ENCODE measurements at places on chromosomes 16 and 17.

DNA sequence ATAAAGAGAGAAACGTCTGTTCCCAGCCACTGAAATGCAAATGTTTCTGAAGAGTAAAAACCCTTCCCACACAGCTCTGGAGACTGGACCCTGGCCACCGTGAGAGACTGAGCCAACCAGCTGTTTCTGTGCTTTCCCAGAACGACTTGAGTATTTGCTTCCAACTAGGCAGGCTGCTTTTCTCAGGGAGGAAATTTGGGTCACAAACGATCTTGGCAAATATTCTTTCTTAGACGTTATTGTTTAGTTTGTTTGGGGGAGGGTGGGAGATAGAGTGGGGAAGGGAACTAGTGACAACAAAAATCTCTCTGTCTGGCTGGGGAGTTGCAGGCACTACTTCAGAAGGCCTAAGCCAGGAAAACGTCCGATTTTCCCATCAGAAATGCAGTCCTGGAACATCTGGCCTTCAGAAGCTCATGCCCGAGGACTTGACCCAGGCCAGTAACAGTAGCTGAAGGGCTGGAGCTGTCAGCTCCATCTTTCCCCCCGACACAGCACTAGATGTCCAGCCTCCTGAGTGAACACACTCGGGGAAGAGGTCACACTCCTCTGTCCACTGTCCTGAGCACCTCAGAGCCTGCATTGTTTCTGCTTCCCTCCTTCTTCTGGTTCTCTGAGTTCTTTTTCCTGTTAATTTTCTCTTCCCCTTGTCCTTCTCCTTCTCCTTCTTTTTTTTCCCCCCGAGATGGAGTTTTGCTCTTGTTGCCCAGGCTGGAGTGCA, 4.0 kb downstream of the CCDC92B start:
- DNase-seq: no peak

GRCh38 chr17:72635034-72635635, 457.4 kb downstream of the SLC39A11 start:
- no peak for DNase-seq

- DNase-seq: no peak
These were observed 4.1 kb upstream of the PITPNA start for GRCh38 chr17:1566505-1567199.

DNA sequence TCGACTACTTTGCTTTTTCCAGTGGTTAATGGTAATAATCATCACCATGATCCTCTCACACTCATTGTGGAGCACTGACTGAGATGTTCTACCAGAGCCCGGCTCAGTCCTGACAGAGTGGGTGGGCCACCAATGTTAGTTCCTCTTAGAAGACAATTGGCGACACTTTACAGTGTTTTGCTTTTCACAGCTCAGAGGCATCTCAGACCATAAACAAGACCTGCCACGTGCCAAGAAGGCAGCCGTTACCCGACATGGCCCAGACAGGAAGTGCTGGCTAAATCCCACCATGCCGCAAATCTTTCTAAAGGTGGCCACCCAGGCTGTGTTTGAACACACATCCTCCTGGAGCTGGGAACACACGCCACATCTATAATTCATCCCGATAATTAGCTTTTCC, 103.7 kb downstream of the XYLT1 start:
- no peak for DNase-seq

DNA sequence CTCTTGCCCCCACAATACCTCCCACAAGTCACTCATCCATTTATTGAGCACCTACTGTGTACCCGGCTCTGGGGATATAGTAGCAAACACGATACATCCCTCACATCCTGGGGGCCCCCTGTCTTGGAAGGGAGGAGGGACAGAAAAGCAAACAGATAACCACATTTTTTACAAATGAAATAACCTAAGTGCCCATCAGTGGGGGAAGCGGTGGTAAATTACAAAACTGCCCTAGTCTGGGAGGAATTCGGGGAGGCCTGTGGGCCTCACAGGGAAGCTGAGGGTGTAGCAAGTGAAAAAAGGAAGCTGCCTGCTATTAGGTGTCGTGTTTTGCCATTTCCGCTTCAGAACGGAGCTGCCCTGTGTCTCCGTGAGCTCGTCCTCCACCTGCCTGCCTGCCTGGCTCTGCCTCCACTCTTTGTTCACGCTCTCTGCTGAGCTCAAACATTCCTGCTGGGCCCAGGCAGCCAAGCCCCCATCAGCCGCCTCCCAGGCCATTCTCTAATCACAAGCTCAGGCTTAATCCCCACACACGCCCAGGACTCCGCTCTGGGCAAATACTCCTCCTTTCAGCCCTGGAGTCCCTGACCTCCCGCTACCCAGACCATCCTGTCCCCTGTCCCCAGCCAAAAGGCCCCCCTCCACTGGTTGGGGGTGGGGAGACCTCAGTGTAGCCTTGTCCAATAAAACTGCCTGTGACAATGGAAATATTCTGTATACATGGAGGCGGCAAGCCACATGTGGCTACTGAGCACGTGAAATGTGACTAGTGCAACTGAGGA, 10.2 kb upstream of the SEC14L5 start:
- DNase-seq: peak; percentile 38

- DNase-seq: no peak
These were observed 195.8 kb downstream of the SNX29 start for GRCh38 chr16:12172343-12172742.

GRCh38 chr16:84245956-84246678, 6.3 kb upstream of the KCNG4 start:
- no peak for DNase-seq

DNA sequence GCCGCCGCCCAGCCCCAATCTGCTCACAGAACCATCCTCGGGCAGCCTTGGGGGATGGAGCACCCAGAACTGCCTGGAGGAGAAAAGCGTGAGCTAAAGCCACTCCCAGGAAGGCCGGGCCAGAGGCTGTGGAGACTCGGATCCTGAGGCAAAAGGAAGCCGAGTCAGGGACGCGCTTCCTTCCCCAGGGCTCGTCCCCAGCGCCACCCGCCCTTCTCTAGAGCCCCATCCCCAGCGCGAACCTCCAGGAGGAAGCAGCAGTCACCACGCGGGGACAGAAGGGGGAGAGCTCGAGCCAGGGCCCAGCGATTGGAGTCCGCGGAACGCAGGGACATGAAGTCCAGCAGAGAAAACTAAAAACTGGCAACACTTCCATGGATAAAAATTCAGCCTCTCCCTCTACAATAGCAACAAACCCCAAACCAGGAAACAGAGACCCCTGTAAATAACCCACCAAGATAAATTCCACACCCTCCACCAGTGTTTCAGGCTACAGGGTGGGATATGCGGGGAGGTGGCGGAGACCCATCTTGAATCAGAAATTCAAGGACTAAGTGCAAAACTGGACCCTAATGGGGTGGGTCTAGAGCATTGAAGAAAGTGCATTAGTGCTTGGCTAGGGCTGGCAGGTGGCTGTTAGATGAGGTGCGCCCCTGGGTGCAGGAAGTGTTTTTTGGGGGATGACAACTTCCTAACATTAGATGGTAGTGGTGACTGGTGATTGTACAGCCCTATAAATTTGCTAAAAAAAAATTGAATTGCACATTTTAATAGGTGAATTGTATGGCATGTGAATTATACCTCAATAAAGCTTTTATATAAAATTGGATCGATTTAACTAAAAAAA, 116.1 kb upstream of the METRNL start:
- DNase-seq: peak; percentile 79

GRCh38 chr16:56608876-56609462, 585 bp downstream of the MT2A start:
- DNase-seq: peak; percentile 32

DNA sequence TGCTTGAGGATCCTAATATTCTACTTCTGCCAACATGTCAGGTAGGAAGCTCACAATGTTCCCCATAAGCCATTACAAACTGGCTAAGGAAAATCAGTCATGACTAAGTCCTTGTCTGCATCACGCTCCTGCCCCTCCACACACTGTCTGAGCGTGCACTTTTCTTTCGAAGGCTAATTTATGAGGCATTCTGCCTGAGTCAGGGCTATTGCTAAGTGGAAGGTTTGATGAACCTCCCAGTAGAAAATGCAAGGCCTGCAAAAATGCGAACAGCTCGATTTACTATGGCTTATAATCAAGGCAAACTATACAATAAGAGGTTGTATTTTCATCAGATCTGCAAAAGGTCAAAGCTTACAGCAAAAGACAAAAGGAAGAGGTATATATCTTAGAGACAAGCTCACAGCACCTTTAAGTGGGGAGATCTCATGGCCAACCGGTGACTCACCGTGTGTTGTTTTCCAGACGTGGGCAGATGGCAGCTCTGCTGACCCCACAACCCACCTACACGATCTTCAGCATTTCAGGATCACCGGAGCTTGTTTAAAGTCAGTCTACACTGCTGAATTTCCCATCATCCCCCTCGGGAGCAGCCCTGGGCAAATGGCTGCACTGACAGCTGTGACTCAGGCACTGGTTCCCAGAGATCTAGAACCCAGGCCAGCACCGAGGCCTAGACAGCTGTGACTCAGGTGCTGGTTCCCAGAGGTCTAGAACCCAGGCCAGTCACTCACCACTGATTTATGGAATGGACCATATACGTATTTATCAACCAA, 26.1 kb downstream of the MEAK7 start:
- DNase-seq: peak; percentile 55

DNA sequence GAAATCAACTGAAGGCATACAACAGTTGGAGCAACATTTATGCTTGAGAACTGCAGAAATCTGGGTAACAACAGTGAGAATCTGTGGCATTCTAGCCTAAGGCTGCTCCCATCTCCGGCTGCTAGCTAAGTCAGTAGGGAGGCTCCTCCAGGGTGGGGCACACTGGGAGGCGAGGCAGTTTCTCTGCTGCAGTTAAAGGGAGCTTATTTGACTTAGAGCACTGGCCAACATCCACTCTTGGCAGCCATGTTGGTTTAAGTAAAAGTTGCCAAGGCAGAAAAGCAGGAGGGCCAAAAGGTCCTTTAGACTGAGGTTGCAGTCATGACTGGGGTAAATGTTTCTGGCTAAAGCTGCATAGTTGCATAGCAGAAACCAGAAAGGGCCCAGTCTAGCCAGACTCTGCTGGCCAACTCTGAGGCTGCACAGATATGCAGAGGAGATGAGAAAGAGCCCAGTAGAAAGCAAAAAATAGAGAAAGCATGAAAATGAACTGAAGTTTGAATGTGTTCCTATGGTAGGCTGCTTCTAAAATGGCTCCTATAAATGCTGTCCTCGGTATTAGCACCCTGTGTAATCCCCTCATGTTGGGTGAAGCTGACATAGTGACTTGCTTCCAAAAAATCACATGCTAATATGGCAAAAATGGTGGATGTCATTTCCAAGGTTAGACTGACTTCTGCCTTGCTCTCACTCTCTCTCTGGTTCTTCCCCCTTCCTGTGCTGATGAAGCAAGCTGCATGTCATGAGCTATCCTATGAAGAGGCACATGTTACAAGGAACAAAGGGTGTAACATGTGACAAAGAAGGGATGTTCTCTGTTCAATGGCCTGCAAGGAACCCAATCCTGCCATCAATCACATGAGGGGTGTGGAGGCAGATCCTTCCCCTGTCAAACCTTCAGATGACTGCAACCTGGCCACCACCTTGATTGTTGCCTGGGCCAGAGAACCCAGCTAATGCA, 3.7 kb upstream of the C16orf78 start:
- DNase-seq: no peak

- peak; percentile 58 for DNase-seq
These were observed 313.3 kb upstream of the XYLT1 start for GRCh38 chr16:17784073-17784472.

- no peak for DNase-seq
These were observed 78.8 kb upstream of the DOC2B start for GRCh38 chr17:260031-260791.

- DNase-seq: no peak
These were observed 2.1 kb upstream of the KANSL1 start for GRCh38 chr17:46195217-46195855.

DNA sequence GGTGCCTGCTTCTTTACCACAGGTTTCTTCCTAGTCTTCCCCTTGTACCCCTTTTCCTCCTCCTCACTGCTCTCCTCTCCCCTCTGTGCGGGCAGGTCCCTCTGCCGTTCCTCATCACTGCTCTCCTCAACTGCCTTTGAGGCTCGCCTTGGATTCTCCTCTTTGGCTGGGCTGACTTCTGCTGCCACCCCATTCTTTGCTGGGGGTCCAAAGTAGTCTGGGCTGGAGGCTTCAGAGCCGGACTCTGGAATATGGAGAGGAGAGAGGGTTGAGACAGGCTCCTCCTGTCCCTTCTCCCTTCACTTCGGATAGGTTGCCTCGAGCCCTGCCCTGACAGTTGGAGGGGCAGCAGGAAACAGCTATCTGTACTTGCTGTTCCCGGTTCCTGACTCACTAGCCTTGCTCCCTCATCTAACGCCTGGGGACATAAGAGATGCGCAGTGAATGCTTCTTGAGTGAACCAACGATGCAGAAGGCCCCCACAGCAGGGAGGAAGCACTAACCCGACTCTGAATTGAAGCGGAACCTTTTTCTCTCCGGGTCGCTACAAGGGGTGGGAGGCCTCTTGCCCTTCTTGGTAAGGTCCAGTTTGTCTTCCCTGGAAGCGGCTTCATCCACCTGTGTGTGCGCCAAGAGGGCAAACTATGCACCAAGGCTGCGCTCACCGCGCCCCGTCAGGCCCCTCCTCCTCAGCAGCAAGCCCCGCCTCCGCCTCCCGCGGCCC, 655 bp downstream of the HIRIP3 start:
- peak; percentile 41 for DNase-seq

DNA sequence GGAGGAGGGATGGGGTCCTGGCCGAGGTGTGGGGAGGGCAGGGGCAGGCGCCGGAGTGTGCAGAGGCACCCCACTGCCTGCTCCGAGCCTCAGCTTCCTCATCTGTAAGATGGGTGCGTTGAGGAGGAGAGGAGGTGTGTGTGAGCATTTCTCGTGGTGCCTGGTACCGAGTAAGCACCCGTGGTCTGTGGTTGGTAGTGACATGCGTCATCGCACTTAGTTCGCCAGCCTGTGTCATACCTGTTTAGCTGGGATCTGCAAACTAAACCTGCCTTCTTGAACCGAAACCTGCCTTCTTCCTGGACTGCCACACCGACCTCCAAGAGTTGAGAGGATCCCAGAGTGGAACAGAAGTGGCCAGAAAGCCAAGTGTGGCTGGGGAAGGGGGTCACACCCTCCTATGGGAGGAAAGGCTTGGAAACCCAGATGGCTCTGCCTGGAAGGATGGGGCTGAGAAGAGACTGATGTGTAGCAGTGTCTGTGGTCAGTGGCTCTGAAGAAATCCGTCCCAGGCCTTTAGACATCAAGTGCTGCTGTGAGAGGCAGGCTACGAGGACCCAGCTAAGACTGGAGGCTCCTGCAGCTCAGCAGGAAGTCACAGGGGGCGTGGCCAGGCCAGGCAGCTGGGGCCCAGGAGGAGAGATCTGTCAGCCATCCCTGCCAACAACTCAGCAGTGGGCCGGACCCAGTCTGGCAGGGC, 162.6 kb upstream of the PLCG2 start:
- peak; percentile 70 for DNase-seq

- no peak for DNase-seq
These were observed 66.3 kb upstream of the CDH8 start for GRCh38 chr16:62102588-62102987.
